ENCODE measurements at places on chromosomes 11 and 22.

- no peak for DNase-seq
Observed at GRCh38 chr11:65316227-65317024, 1.8 kb downstream of the CDC42EP2 start.

DNA sequence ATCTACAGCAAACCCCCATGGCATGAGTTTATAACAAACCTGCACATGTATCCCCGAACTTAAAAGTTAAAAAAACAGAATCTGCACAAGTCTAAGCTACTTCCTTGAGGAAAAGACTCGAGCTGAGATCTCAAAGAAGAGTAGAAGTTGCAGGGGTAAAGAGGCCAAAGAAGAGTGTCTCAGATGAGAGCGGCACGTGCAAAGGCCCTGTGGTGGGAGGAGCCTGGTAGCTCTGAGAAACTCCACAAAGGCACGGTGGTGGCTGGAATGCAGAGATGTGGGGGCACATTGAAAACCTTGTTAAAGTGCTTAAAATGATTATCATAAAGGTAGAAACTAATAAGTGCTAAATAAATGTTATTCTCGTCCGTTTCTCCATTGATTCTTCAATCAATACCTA, 103.2 kb upstream of the GRK3 start:
- no peak for DNase-seq

- no peak for DNase-seq
Observed at GRCh38 chr22:45640291-45640940, 31.2 kb upstream of the ATXN10 start.

- no peak for DNase-seq
Observed at GRCh38 chr11:113885897-113886296, 10.5 kb upstream of the USP28 start.

DNA sequence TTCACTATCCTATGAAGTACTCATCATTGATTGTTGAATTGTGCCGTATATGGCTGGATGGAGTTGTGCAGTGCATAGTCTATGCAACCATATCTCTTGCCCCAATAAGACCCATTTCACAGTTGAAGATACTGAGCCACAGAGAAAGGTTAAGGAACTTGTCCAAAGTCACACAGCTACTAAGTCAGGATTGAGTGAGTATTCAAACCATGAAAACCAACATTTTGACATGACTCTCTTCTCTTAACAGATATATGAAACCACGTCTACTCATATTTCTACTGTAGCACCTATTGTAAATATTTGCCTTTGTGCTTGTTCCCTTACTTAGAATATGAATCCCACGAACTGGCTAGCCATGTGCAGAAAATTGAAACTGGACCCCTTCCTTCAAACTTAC, 58.1 kb downstream of the MAML2 start:
- DNase-seq: no peak

DNA sequence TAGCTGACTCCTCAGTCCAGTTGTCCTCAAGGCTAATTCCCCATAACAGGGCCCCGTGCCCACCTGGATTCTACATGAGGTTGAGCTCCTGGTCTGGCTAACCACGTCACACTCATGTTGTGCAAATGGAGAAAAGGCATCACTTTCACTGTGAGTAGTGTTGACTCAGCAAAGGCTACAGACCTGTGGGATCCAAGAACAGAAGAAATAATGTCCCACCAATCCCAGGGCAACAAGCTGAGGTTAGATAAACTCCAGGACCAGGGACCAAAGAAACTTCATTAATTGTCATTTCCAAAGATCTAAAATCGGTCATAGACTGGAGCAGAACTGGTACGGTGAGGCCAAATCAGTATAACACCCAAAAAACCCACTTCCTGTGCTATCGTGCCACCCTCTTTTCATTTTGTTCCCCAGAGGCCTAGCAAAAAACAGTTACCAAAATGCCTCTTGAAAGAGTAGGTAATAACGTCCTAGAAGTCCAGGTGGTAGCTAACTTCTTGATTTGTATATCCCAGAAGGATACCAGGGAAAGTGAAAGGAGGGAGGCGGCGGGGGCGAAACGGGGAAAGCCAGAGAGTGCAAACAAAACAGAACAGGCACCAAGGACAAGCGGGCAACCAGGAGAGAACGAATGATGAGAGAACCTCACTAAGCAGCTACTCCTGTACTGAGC, 1.4 kb downstream of the PCSK7 start:
- peak; percentile 54 for DNase-seq

DNA sequence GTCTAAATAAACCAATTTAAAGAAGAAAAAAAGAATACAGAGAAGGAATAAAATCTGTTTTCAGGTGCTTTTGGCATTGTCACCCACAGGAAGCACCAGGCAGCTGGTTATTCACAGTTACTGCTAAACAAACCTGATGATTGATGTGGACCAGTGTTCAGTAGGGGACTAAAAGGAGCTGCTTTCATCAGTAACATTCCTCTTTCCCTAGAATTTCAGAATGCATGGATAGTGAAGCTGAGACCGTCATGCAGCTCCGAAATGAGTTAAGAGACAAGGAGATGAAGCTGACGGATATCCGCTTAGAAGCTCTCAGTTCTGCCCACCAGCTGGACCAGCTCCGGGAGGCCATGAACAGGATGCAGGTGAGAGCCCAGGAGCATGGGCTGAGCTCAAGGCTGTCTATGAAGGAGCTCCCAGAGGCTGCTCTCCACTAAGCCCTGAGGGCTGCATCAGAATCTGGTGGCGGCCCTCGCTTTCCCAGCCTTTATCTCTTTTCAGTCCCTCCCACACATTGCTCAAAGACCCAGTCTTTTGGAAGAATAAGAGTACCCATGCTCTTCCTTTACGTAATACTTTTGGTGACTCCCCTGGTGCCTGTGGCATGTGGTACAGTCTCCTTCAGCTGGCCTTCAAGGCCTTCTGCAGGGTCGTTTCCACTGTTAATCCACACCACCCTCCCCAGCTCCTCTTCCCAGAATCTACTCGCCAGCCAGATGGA, 69.5 kb downstream of the DBX1 start:
- DNase-seq: no peak

All from effector memory CD8-positive, alpha-beta T cell (primary cell).